ENCODE measurements at places on chromosomes 11 and 22.
A peak's percentile ranks its signal among the peaks of the same experiment; 100 is the strongest.

- no peak for DNase-seq
Measured at GRCh38 chr22:40855071-40855978, 1.1 kb downstream of the ST13 start.

- no peak for DNase-seq
Measured at GRCh38 chr11:69444381-69445130, 36.9 kb upstream of the LINC01488 start.

- no peak for DNase-seq
Measured at GRCh38 chr11:79768343-79768742, 327.5 kb upstream of the TENM4 start.

GRCh38 chr11:64879244-64879900, 951 bp upstream of the EHD1 start:
- no peak for DNase-seq

GRCh38 chr11:12276831-12277475, 100.4 kb upstream of the PARVA start:
- DNase-seq = no peak

DNA sequence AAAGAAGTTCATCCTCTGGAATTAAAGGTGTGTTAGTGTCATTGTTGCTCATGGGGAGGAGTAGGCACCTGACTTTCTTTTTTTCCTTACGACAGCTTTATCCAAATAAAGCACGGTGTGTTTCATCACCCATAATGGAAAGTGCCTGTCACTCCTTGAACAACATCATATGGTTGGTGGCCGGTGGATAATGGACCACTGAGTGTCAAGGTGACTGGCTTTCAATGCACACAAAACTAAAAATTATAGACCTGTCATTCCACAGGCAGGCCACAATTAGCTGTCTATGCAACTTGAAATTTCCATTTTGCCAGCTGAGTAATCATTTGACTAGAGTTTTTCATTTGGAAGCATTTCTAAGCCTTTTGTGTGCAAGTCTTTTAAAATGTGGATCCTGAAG, 45.0 kb upstream of the MPPED2 start:
- DNase-seq = no peak

- no peak for DNase-seq
Measured at GRCh38 chr11:2860636-2861035, 24.9 kb downstream of the CDKN1C start.

GRCh38 chr11:11923828-11924227, 82.1 kb downstream of the USP47 start:
- DNase-seq = no peak

GRCh38 chr22:20887375-20887774, 28.6 kb downstream of the SNAP29 start:
- DNase-seq = no peak

- no peak for DNase-seq
Measured at GRCh38 chr11:123384116-123384515, 46.0 kb upstream of the GRAMD1B start.

DNA sequence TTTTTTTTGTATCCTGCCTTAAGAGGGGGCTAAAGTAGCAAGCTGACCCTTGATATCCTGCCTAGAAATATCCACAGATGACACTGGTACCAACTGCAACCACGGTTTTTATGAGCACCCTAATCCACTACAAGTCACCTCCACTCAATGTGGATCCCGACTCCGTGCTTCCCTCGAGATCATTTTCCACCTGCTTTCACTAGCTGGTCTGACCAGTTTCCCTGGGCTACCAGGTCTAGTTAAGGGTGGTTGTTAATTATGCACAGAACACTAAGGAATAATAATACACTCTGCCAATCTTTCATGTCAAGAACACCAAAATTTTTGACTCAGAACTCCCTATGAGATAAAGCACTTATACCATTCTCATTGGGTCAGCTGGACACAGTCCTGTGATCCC, 82.3 kb downstream of the ABTB2 start:
- DNase-seq = no peak

DNA sequence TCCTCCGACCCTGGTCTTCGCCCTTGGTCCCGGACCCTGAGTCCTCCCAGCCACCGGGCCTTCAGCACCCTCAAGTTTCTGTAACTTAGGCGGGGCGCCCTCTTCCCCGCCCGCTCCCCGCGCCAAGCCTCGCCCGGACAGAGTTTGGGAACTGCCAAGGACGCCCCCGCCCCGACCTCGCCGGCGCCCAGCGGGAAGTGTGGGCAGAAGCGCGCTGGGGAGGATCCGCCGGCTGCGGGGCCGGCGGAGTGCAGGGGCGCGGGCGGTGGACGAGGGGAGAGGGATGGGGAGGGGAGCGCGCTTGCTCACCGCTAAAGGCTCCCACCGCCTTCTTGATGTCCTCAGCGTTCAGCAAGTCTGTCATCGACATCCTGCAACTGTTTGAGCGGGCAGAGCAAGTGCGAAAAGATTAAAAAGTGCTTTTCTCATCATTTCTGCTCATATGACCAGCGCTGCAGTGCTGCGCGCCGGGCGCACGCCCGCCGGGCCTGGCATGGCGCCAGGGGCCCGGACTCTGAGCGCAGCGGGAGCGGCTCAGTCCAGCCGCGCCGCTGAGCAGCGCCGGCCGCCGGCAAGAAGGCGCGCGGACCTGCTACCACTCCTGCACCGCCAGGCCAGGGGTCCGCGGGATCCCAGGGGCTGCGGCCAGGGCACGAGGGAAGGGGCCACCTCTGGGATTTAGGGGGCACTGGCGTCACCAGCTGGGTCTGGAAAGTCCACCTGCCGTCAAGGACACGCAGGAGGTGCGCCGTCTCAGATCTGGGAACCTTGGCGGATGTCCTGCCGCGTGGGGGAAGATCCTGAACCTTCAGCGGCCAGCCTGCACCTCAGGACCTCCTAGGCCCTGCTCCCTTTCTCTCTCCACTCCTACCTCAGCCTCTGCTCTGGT, at the start of gene PVALB:
Gene PVALB (minus strand): TSS at position 400 of the 889 bp plus-strand sequence. CDS start 30 bp downstream, at position 370.
- DNase-seq = no peak

- peak; percentile 53 for DNase-seq
Measured at GRCh38 chr11:61281581-61282250, 13.4 kb downstream of the VWCE start.

DNA sequence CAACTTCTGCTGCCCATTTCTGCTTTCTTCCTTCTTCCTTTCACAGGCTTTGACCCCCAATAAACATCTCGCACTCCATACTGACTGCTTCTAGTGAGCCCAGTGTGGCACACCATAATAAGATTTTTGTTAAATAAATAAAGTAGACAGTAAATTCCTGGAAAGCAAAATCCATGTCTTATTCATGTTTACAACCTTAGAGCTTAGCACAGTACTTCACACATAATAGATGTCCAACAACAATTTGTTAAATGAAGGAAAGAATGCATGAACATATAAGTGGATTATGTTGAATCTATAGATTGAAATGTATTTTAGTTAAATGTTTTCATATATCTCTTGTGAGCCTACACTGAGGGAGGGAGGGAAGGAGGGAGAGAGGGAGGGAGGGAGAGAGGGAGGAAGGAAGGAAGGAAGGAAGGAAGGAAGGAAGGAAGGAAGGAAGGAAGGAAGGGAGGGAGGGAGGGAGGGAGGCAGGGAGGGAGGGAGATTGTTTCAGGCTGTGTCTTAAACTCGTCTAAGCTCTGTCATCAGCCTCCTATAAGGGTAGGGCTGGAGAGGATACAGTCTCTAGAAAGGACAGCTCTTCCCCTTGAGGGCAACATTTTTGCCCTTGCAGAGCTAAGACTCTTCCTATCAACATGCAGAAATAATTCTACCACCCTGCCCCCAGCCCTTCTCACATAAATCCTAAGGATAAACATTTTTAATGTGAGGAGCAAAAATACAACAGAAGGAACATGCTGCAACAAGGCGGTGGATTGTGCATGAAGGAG, 168.1 kb downstream of the BARX2 start:
- no peak for DNase-seq

DNA sequence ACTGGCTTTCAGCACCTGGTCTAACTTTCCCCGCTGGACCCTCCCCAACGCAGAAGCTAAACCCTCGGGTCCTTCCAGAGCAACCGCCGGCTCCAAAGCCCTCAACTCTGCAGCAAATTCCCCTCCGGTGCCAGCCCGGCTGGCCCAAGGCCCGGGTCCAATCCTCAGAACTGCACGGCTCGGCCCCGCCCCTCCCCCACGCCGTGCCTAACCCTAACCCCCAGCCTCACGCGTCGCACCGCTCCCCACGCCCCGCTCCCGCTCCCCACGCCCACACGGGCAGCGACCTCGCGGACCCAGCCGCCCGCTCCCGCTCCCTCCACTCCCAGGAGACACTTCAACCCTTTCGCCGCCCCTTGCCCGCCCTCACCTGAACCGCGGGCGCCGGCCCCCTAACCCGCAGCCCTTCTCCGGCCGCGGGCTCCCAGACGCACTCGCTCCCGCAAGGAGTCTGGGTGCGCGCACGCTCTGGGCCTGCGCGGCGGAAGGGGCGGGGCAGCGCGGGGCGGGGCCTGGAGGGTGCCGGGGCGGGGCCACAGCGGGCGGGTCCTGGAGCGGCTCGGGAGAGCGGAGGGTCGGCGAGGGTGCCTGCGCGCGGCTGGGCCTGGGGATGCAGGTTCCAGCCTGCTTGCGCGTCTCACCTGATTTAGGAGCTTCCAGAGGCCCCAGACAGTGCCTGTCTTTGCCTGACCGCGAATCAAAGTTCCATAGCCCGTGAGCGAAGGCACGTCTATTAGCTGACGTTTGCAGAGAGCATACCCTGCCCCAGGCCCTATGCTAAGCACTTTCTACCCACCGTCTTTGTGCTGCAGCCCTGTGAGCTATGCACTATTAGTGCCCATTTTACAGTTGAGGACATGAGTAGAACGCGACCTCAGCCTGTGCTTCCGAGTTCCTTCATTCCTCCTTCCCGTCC, at the start of gene NFRKB:
Gene NFRKB (minus strand): TSS at position 453 of the 916 bp plus-strand sequence. CDS start 2,729 bp downstream, outside the sequence.
- DNase-seq = peak; percentile 96

DNA sequence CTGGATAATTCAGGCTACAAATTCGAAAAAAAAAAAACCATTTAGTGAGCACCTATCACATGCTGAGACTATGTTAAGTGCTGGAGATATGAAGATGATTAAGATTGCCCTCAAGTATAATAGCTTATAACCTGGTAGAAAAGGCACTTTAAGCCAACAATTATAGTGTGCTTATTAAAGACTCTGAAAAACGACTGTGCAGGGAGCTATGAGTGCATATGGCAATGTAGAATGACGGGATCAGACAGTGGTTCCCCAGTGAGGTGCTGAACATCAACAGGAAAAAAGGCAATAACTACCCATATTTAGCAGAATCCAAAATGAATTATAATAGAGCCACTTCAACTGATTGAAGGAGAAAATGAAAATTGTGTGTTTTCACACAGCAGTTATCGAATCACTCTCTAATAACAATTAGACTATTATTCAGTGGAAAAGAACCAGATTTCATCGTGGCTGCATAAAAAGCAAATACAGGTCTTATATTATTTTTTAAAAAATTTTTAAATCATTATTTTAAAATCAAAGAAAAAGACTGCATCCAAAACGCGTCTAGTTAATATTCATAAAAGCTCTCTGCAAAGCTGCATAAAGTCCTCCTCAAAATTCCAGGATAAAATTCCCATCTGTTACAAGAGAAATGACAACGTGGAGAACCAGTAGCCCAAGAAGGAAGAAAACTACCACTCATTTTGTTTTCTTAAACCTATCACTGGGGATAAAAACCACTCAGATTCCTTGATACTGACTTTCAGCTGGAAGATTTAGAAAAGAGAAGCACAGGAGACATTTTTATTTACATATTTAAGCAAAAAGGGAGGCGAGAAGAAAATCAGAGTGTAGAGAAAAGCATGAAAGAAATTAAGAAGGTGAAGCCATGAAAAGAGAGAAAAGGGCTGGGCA, 1.1 kb downstream of the MTMR2 start:
- DNase-seq = no peak

DNA sequence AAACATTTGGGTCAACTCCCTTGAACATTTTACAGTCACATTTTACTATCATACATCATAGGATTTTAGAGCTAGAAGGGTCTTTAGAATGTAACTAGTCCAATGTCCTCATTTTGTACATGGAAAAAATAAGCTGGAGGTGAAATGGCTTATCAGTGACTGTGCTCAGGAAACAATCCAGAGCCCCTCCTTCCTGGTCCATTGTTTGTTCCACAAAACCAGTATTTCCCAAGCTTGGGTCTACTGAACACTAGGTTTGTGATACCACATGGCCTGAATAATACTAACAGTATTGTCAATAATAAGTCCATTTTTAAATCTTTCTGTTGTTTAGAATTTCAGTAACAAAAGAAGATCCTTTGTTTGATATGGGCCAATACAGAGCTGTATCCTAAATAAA, 27.1 kb downstream of the PDGFD start:
- no peak for DNase-seq

DNA sequence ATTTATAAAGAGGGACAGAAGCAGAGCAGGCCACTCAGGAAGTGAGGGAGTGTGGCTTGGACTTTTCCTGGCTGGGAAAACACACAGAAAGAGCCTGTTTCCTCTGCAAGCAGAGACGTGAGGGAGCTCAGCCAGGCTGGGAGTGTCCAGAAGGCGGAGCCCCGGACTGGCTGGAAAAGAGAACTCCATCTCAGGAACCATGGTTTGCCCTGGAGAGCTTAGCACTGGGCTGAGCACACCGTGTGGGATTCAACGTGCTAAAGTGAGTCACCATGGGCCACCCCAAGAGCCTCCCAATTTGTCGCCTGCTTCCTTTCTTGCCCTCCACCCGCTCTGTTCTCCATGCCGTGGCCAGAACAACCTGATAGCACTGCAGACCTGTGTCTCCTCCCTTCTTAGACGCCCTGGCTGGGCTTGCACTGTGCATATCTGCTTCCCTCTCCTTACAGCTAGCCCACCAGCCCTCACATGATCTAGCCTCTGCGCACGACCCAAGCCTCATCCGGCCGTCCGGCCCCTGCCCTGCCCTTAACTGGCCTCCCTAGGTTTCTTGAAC, 51.8 kb downstream of the GALNT18 start:
- no peak for DNase-seq

DNA sequence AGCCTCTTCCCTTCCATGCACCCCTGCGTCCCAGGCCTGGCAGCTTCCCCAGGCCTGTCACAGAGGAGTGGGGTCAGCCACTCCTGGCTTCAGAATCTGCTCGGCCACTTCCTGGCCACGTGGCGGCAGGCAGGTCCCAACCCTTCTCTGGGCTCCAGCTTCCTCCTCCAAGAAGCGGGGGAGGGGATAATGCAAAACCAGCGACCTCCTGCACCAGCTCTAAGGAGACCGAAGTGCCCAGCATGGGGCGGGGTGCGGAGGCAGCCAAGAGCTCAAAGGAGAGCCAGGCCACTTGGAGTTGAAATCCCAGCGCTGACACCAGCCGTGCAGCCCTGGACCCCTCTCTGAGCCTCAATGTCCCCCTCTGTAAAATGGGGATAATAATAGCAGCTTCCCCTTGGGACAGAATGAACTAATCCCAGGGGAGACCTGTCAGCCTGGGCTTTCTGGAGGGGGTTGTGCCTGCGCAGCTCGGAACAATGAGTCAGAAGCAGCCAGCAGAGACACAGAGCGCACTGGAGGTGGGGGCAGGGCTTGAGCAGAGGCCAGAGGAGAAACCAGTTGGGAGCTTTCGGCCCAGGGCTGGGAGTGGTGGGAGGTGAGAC, 22.8 kb upstream of the PICK1 start:
- DNase-seq = no peak

GRCh38 chr11:112161012-112161411, 2.9 kb downstream of the IL18 start:
- no peak for DNase-seq

GRCh38 chr22:33347002-33347401, 288.8 kb upstream of the SYN3 start:
- no peak for DNase-seq

All from GM12892 (cell line).